NK-92 treated with Interleukin-12 subunit alpha and Interleukin-12 subunit beta, amount 100 ng/mL, for 24 hours (cell line): ENCODE measurements at places on chromosomes 5 and 9.

GRCh38 chr5:43061352-43062075 is 21.4 kb upstream of the ANXA2R start:
- DNase-seq = no peak

DNA sequence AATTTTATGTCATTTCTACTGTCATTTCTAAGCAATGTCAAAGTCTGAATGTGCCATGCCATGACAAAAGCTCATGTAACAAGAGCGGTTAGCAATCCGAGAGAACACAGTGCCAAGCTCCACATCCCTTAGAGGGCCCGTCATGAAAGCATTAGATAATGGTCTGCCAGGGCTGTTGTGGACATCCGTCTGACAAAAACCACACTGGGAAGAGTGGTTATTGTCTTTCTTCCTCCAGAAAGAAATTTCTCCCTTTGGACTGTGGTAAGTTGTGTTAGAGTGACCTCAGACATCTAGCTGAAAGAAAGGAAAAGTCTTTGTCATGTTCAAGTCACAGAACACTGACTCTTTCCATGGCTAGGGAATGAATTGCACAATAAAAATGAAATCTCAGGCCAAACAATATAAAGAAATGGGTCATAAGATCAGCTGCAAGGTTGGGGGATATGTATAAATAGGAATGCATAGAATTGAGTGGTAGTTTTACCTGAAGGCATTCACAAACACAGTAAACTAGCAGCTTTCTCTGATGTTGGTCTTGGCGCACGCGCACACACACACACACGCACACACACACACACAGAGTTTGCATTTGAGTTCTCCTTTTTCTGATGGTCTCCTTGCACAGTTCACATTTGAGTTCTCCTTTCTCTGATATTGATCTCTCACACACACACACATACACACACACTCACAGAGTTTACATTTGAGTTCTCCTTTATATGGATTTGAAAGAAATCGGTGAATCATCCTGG is 5.3 kb downstream of the SLC1A3 start:
- DNase-seq = no peak

- no peak for DNase-seq
These were observed 38.2 kb downstream of the IPPK start for GRCh38 chr9:92631452-92632343.

- no peak for DNase-seq
These were observed 13.1 kb downstream of the CENPH start for GRCh38 chr5:69202497-69202896.

GRCh38 chr5:71651579-71651978 is 64.4 kb downstream of the MCCC2 start:
- DNase-seq = no peak

DNA sequence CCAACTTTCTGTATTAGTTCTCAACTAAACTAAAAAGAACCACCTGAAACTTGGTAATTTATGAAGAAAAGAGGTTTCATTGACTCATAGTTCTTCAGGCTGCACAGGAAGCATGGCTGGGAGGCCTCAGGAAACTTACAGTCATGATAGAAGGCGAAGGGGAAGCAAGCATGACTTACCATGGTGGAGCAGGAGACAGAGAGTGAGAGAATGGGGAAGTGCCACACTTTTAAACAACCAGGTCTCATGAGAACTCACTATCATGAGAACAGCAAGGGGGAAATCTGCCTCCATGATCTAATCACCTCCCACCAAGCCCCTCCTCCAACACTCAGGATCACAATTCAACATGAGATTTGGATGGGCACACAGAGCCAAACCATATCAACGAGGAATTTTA is 123.5 kb downstream of the DEPDC1B start:
- DNase-seq = no peak
